ENCODE measurements at places on chromosomes 7 and 10. TPM values are rescaled to one million over a fixed set of nuclear protein-coding genes. Genes with fewer than 3 reads are reported as not detected.

DNA sequence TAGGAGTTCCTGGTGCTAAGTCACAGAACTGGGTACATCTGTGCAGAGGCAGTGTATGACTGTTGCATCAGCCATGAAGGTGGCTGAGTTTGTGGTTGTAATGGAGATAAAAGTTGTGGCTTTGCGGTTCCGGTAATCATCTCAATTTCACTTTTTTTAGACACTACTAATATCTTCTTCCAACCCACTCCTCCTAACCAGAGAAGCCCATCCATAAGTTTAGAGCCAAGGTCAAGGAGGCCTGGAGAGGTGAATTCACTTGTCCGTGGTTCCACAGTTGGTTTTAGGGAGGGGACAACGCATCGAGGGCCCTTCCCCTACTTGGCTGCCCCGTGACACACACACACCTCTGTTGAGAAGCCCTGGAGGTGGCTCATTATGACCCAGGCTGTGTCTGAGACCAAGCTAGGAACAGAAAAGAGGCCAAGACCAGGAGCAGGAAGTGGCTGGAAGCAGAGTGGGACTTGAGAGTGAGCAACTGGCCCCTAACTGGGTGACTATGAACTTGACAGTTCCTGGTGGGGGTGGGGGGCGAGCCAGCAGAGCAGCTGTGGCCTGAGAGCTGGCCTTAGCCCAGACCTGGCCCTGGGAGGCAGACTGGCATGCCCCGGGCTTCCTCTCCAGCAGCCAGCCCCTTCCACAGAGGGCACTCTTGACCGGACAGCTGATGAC is 66.8 kb upstream of the COL13A1 start:
- DNase-seq: no peak

Gene CYP2C19
- not detected for total RNA-seq

- DNase-seq: no peak
Observed at GRCh38 chr7:157616426-157616825, 279.6 kb downstream of the DNAJB6 start.

Gene TMEM184A
- total RNA-seq: 0.15 TPM

DNA sequence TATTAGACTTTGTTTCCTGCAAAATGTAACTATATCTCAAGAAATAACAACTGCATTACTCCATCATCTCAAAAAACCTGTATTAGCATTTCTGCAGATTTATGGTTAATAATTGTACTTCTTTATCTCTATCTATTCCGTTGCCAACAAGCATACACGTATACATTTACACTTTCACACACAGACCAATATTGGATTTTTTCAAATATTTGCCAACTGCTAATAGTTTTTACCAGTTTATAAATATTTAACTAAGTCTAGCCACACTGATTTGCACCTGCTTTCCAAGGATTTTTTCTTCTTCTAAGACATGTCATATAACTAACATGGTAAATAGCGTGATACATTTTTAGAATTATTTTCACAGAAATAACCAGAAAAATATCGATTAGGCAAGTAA is 12.2 kb downstream of the LRRN3 start:
- DNase-seq: no peak

GRCh38 chr10:114289096-114289436 is 50.0 kb downstream of the VWA2 start:
- DNase-seq: no peak

DNA sequence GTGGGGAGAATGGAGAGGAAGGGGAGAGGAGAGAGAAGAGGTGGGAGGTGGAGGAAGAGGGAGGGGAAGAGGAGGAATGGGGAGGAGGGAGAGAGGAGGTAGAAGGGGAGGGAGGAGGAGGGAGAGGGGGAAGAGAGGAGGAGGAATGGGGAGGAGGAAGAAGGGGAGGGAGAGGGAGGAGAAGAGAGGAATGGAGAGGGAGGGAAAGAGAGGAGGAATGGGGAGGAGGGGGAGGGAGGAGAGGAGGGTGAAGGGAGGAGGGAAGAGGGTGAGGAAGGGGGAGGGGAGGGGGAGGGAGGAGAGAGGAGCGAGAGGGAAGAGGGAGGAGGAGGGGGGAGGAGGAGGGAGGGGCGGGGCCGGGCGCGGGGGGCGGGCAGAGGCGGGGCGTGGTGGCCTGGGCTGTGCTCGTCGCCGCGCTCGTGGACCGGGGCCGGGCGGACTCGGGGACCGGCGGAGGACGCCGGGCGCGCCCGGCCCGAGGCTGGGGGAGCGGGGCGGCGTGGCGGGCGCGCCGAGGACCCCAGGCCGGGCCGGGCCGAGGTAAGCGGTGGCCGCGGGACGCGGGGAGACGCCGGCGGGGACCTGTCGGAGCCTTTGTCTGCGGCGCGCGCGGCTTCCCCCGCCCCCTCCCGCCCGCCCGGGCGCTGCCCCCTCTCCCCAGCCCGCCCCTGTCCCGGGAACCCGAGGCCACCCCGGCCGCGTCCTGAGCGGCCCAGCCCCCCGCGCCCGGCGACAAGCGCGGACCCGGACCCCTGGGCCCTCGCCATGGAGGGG is at the start of gene SLC29A4:
TSS of gene SLC29A4 (plus strand) at position 401 of the 774 bp plus-strand sequence. CDS start 4,874 bp downstream, outside the sequence.
- no peak for DNase-seq

Gene CFAP46
- total RNA-seq: 0.42 TPM

Gene FAM24B
- 4.1 TPM for total RNA-seq

Gene TMEM176A
- 0.22 TPM for total RNA-seq

Gene RNF32
- 0.13 TPM for total RNA-seq

Gene COPS6
- 105 TPM for total RNA-seq

Gene CYP3A7
- not detected for total RNA-seq

Gene EBLN1
- total RNA-seq: not detected

Gene COL17A1
- 0.23 TPM for total RNA-seq

- no peak for DNase-seq
Observed at GRCh38 chr10:32501906-32502305, 56.0 kb downstream of the CCDC7 start.

Gene CELF2
- total RNA-seq: 112 TPM

DNA sequence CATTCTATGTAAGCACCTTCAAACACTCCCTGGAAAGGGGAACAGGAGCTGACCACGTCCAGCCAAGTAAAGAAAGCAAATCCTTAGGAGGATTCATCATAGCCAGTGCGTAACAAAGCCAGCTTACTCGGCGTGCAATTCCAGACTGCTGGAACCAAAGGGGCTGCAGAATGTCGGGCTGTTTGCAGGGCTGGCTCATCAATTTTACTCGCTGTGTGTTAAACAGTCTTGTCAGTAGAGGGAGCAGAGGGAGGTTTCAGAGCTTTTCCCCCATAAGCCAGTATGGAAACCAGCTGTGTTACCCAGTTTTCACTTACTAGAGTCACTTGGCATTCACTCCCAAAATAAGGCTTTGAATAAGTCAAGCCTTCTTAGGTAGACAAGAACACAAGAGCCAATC is 127.1 kb downstream of the KMT2E start:
- DNase-seq: no peak

DNA sequence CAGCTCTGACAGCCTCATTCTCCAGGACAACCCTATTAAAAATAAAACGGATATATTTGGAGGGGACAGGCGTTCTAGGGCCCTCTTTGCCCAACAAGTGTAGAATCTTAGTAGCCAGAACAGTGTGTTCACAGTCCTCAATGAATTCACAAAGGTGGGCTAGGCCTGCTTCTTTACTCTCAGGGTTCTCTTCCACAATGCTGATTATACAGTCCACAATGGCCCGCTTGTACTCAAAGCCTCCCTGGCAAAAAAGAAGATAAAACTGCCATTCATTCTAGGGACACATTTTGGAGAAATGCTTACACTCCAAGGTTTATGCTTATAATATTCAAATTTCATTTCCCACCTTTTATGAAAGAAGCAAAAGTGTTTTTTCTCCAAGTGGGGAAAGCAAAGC is 62.6 kb downstream of the MEST start:
- DNase-seq: no peak

- DNase-seq: no peak
Observed at GRCh38 chr7:25303281-25304181, 75.2 kb upstream of the NPVF start.

Gene C10orf62
- total RNA-seq: not detected

DNA sequence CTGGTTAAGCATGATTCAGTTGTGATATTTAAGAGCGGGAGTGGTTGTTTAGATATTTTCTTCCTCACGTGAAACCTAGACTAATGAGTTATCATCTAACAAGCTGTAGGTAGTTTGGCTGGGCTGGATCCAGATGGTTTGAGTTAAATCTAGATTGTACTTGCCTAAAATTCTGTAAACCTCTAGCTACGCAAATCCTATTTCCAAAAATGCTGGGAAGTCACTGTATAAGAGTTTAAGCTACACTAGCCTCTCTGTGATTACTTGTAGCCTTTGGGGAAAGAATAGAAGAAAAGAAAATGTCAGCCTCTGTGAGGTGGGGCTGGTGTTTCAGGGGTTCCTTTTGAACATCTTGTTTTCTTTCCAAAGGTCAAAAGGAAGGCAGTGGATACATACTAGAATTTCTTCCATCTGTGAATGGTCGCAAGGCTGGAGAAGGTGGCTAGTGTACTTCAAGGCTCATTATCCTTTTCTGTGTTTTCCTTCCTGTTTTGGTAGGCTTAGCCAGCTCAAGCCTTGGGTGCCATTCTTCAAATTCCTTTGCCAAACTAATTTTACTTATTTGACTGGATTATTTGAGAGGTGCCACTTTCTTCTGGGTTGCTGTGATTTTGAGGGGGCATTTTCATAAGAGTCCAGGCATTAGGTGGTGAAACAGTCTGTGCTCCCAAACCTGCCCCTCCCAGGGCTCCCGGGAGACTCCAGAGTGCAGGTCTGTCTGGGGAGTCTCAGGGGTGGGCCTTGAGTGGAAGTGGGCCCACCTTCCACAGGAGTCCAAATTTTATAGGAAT is 5.2 kb upstream of the EN2 start:
- DNase-seq: no peak

Gene PLOD3
- 38.9 TPM for total RNA-seq

Gene FOXI2
- not detected for total RNA-seq

Gene GNG11
- 0.05 TPM for total RNA-seq

DNA sequence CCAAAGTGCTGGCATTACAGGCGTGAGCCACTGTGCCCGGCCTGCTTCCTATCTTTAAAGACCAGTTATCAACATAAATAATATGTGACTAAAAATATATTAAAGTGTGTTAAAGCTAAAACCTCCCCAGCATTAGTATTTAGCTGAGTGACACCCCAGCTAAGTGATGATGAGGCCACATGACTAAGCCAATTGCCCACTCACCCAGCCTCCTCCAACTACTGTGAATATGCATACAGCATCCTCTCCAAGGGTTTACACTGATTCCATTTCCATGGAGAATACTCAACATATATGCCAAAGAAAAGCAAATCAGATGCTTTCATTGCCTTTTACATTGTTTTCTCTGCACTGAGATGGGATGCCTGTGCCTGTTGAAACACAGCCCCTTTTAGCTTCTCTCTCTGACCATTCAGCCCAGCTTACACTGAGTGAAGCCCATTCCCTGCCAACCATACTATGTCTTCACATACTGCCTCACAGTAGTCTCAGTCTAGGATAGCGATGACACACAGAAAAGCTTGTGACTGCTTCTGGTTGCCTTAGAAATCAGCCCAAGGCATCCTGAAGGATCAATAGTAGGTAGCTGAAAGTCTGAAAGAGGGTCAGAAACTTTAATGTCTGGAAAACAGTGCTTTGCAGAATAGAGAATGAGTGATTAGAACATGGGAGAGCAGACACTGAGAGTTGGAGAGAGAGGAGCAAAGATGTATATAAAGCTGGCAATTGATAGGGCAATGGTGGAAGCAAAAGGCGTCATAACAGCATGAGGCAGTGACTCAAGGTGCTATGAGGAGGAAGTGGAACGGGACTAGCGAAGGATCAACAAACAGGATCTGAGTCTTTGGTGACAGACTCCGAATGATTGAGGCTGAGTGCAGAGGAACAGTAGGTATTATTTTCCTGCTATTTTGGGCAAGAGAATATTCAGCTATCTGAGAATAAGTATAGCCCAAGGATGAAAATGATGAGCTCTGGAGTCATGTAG is 19.8 kb upstream of the ATE1 start:
- DNase-seq: no peak

Gene FAM221A
- 3.9 TPM for total RNA-seq

Gene TAS2R4
- 0.22 TPM for total RNA-seq

DNA sequence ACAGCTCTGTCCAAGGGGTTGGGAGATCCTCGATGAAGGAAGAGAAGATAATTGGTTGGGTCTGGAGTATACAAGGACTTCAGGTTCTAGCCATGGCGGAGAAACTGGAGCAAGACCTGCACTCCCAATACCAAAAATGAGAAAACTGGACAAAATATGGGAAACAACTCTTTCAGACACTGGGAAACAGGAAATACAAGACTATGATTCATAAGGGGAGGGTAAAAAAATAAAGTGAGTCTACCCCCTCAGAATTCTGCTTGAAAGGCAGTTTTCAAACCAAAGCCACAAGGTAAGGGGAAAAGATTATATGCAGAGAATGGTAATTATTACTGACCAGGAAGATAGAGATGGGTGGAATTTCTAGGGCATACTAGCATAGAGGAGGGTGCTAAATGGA is 10.2 kb upstream of the SEC61G start:
- DNase-seq: no peak

DNA sequence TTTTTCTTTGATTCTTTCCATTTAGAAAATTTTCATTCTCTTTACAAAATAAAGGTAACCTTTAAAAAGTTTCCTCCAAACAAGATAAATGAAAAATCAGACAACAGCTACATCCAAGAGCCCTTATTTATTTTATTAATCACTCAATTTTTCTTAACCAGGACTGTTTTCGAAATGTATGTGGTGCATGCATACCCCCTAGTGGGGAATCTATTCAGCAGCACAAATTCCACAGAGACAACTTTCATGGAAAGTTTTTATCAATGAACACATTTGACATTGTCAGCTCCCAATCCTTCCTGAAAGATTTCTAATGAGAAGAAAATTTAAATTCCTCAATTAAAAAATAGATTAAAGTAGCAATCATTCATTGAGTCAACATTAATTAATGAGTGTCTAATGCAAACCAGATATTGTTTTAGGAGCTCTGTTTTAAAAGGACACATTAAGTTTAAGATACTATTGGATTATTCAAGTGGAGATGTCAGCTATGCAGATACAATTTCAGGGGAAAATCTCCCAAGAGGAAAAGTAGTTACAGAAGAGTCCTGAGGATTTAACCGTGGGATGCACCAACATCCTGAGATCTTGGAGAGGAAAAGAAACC is 5.2 kb upstream of the HTR7 start:
- no peak for DNase-seq

Gene NUTM2E
- 0.08 TPM for total RNA-seq

- no peak for DNase-seq
Observed at GRCh38 chr7:110522061-110522760, 568.7 kb upstream of the LRRN3 start.

- DNase-seq: no peak
Observed at GRCh38 chr7:388023-388960, 98.3 kb downstream of the FOXL3 start.

GRCh38 chr10:93991114-93991513 is 2.6 kb upstream of the PLCE1 start:
- no peak for DNase-seq

- no peak for DNase-seq
Observed at GRCh38 chr10:110843796-110844616, 27.7 kb upstream of the PDCD4 start.

Gene PAX2
- total RNA-seq: not detected

Data from activated T-cell treated with anti-CD3 and anti-CD28 coated beads, Interleukin-2, amount 50 U/mL, for 4 hours (primary cell).